A549 (cell line): ENCODE measurements at places on chromosomes 5 and 9.

- DNase-seq: no peak
Measured at GRCh38 chr9:121160025-121160424, 41.6 kb downstream of the RAB14 start.

GRCh38 chr5:59367791-59368394 lies 525.6 kb downstream of the PDE4D start:
- DNase-seq: peak; percentile 84

DNA sequence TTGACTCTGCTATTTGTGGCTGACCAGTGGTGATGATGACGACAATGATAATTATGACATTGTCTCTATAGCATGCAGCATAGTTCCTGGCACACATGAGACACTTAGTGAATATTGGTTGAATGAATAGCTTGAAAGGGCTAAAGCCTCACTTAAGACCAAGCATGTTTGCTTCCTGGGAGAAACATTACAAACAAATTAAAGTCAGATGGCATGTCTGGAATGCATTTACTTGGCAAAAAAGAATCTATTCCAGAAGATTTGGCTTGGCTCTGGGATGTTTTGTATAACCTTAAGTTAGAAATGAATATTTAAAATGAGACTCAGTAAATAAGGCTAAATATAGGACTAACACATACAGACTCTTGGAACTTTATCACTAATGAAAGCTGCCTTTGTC lies 21.6 kb downstream of the GAS1 start:
- no peak for DNase-seq

- DNase-seq: no peak
Measured at GRCh38 chr5:51678330-51678729, 295.1 kb downstream of the ISL1 start.

- DNase-seq: no peak
Measured at GRCh38 chr5:147339313-147339712, 104.5 kb downstream of the STK32A start.

DNA sequence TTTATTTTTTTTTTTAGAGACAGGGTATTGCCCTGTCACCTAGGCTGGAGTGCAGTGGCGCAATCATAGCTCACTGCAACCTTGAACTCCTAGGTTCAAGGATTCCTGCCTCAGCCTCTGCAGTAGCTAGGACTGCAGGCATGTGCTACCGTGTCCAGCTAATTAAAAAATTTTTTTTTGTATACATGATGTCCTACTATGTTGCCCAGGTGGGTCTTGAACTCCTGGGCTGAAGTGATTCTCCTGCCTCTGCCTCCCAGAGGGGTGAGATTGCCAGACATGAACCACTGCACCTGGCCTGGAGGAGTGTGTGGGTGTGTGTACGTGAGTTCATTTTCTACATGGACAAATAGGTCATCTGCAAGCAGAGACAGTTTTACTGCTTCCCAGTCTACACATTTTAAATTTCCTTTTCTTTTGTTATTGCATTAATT lies 33.8 kb downstream of the JMY start:
- no peak for DNase-seq

DNA sequence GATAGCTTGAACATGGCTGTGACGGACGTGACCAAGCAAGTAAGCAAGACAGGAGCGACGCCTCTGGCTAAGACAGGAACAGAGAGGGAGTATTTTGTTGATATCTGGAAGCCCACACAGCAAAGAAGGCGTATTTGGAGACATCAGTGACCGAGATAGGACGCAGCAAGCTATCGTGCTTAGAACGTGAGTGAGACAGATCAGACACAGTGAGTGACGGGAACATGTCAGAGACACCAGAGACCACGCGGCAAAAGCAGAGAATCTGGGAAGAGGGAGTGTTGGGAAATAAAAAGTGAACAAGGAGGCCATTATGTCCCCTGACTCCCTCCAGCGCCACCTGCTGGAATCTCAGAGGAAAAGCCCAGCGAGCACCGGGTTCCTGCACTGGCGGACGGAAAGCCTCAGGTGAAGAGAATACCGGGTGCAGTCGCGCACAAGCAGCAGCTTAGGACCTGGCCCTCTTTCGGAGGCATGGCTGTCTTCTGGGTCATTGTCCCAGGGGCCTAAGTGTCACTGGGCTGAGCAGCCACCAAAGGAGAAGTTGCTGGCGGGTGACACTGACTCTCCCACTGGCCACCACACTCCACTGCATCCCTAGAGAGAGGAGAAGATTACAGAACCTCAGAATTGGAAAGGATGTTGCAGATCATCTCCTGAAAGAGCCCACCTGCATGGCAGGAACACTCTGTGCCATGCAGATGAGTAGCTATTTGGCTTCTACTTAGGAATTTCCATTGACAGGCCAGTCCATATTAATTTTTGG lies 99.1 kb downstream of the FBXO38 start:
- DNase-seq: peak; percentile 72

GRCh38 chr5:80656425-80656824 lies 1.6 kb upstream of the DHFR start:
- peak; percentile 26 for DNase-seq

DNA sequence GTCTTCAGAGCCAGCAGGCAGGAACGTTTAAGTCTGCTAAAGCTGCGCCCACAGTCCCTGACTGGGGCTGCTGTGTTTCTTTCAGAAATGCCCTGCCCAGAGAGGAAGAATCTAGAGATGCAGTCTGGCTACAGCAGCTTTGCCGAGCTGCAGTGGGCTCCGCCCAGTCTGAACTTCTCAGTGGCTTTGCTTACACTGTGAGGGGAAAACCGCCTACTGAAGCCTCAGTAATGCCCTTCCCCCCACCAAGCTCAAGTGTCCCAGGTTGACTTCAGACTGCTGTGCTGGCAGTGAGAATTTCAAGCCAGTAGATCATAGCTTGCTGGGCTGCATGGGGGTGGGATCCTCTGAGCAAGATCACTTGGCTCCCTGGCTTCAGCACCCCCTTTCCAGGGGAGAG lies 78.4 kb downstream of the SREK1 start:
- no peak for DNase-seq

- DNase-seq: no peak
Measured at GRCh38 chr9:128182893-128183588, 8.3 kb downstream of the CIZ1 start.

GRCh38 chr5:116076496-116076895 lies 8.3 kb upstream of the COMMD10 start:
- DNase-seq: no peak

DNA sequence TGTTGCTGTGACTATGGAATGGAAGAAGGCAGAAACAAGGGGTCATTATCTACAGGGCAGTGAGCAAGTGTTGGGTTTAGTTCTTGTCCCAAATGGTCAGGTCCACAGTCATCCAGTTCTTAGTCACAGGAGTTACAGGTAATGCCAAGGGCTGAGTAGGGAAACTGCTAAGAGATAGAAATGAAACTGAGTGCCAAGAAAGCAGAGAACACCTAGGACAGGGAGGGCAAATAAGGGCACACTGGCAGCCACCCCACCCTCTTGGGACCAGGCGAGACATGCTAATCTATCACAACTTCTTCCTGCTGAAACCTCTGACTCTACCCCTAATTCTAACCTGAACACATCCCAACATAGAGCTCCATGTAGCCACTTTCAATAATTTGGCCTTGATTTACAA lies 103.2 kb downstream of the KLF4 start:
- DNase-seq: no peak

- peak; percentile 25 for DNase-seq
Measured at GRCh38 chr5:31186672-31187267, 6.7 kb upstream of the CDH6 start.

GRCh38 chr5:1380910-1381309 lies 36.0 kb upstream of the CLPTM1L start:
- DNase-seq: no peak

DNA sequence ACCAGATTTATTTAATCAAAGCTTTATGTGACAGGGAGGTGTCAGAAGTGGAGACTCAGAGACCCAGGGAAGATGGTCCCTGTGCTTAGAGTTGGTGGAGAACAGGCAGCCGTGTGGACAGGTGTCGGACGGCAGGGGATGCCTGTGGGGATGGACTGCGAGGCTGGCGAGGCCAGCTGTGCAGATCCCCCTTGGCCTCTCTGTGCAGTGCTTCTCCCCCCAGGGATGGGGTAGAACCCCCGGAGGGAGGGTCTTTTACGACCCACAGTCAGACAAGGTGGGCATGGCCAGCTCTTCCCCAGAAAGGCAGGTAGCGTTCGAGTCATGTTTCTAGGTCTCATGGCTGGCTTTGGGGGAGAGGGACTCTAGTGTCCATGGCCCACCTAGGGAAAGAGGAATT lies 4.7 kb upstream of the SLC2A6 start:
- DNase-seq: no peak

GRCh38 chr5:84028093-84028492 lies 307.4 kb upstream of the HAPLN1 start:
- DNase-seq: no peak

DNA sequence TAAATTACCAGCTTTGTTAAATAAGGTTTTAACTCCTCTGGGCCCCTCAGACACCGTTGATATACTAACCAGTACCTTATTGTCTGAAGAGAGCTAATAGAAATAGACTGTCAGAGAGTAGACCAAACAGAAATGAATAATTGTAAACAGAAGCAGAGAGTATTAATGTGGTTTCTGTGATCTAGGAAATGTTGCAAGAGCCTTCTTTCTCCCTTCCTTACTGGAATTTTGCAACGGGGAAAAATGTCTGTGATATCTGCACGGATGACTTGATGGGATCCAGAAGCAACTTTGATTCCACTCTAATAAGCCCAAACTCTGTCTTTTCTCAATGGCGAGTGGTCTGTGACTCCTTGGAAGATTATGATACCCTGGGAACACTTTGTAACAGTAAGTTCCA lies 5.1 kb downstream of the TYRP1 start:
- no peak for DNase-seq

GRCh38 chr9:29078063-29078666 lies 1504.9 kb upstream of the C9orf72 start:
- DNase-seq: peak; percentile 6

DNA sequence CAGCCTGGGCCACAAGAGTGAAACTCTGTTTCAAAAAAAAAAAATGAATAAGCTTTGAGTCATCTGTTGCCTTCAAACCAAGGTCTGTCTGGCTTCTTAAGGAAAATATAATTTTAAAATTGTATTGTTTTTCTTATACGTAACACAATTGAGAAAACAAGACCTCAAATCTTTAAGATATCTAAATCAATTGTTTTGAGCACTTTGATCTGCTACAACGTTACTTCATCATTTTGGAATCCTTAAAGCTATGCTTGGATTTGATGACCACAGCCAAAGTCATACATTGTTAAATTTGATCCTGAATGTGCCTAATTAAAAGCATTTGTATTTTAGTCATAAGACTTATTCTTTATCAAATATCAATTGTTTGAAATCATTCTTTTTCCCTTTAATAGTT lies 37.7 kb upstream of the VCAN start:
- DNase-seq: no peak

DNA sequence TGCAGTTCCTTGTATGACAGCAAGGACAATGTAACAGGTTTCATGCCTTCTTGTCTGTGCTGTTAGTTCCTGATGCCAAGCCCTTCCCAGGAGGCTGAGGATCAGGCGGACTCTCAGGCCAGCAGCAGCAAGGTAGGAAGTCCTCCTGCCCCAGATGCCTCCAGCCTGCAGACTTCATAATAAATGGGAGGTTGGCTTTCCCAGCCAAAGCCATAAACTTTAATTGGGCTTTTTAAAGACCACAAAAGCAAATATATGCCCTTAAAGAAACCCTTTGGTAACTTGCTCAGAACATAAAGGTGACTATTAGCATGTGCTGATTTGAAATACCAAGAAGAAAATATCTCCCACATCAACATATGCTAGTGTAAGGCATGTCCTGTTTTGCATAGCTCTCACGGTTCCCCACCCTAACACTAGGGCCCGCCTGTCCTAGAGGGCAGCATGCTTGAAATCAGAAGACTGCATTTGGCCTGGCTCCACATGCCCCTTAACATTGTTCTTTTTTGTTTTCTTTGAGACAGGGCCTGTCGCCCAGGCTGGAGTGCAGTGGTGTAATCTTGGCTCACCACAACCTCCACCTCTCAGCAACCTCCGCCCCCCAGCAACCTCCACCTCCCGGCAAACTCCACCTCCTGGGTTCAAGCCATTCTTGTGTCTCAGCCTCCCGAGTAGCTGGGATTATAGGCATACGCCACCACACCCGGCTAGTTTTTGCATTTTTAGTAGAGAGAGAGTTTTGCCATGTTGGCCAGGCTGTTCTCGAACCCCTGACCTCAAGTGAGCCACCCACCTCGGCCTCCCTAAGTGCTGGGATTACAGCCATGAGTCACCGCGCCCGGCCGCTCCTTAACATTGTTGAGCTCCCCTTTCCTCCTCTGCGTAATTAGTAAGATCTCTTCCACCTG lies 44.6 kb upstream of the FCN1 start:
- no peak for DNase-seq

- DNase-seq: no peak
Measured at GRCh38 chr5:176530393-176530982, 6.7 kb downstream of the RNF44 start.

- DNase-seq: no peak
Measured at GRCh38 chr9:21674894-21675293, 127.5 kb upstream of the MTAP start.

DNA sequence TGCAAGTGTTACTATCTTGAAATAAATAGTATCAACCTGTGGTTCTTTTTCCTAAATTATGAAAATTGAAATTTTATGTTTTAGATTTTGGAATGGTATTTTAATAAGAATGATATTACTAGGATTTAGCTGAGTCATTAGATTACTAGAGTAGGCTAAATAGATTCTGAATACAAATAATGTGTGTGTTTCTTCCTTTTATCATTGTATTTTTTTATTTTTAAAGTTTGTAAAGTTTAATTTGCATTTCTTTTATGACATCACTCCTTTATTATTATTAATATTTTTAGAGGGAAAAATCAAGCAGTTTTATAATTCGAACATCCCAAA lies 8.0 kb upstream of the FAM120AOS start:
- no peak for DNase-seq

DNA sequence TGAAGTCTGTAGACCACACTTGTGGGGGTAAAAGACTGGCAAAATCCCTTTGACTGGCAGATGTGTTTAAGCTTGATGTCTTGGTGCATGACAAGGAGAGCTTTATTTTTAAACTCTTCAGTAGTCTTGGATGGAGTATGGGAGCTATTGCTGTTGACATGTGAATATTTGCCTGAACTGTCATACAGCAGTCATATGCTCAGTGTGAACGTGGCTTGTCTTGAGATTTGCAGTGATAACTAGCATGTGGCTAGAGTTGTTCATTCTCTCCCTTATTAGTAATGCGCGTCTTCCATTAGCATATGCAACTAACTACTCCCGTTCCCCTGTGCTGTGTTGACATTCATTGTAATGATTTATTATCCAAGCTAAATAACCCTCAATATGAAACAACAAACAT lies 523.6 kb upstream of the WWC1 start:
- DNase-seq: no peak

GRCh38 chr5:150246835-150247234 lies 42.7 kb downstream of the CAMK2A start:
- DNase-seq: no peak

DNA sequence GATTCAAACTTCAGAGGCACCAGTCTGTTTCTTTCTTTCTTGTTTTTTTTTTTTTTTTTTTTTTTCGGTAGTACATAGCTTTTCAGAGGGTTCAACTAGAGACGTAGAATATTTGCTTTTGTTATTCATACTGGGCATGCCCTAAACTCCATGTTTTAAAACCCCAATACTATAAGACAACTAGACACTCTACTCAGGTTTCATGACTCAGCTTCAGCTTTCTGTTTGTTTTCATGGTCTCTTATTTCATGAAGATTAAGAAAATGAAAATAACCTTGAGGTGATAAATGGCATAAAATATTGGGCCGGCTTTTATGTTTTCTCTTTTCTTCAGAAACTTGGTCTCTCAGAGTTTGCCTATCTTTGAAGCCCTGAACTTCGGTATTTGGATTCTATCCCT lies 2126.3 kb upstream of the ACO1 start:
- DNase-seq: no peak
